ENCODE measurements at places on chromosomes 1 and 21.

- DNase-seq: peak; percentile 74
Measured at GRCh38 chr1:234602334-234603220, 7.4 kb downstream of the IRF2BP2 start.

GRCh38 chr1:107936498-107937481 lies 28.2 kb downstream of the VAV3 start:
- no peak for DNase-seq

DNA sequence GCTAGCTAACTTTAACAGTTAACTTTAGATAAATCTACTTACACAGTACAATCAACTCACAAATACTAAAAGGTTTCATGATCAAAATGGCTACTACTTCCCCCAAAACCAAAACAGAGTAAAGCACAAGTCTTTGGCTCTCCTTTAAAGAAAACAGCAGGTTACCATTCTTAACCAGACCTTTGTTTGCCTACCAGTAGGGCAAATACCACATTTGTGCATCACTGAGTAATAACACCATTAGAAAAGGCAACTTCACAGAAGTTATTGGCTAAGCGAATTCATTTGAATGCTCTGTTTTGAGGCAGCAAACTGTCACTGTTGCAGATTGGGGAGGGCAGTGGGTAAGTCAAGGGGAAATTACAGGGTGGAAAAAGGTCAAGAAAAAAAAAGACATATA lies 17.3 kb upstream of the SERPINC1 start:
- DNase-seq: no peak

GRCh38 chr21:29219165-29219770 lies 79.5 kb upstream of the BACH1 start:
- DNase-seq: no peak

GRCh38 chr1:20051218-20051829 lies 18.7 kb upstream of the PLA2G5 start:
- no peak for DNase-seq

- no peak for DNase-seq
Measured at GRCh38 chr1:59072583-59072947, 224.3 kb upstream of the FGGY start.

DNA sequence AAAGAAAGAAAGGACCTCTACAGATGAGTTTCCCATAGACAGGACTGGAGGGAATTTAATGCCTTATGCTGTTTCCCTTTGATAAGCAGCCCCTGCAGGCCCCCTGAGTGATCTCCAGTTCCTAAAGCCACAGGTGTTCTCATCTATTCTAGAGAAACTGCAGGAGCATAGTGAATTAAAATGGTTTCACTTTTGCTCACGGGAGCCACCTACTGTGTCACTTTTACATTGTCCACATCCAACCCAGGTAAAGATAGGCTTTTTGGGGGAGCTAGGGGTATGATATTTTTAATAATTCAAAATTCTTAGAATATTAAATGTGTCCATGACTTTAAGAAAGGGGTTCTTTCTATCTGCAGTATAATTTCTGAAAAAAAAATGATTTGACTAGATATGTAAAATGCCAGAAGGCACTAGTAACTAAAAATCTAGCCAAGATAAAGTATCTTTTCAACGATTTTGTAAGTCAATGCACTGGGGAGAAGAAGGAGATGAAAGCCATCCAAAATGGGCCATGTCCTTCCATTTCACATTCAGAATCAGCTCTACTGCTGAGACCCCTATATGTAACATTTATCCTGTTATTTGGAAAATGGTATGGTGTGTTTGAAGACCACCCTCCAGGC lies 267.3 kb upstream of the DUSP10 start:
- no peak for DNase-seq

DNA sequence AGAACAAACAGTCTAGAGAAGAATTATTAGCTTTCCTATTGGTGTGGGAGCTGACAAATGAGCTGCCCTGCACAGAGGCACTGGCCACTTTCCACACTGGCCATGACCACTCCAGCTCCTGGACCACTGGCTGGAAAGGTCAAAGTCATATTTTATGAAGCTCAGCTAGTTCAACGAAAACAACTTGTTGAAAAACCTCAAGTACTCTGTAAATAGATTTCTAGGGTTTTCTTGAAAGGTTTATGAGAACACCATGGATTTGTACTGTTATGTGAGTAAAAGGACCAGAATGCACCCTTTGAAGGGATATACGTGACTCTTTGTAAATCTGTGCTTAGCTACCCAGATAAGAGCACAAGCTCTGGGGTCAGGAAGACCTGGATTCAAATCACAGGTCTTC lies 54.5 kb upstream of the FGGY start:
- DNase-seq: no peak

GRCh38 chr1:232611834-232612233 lies 18.1 kb downstream of the SIPA1L2 start:
- no peak for DNase-seq

DNA sequence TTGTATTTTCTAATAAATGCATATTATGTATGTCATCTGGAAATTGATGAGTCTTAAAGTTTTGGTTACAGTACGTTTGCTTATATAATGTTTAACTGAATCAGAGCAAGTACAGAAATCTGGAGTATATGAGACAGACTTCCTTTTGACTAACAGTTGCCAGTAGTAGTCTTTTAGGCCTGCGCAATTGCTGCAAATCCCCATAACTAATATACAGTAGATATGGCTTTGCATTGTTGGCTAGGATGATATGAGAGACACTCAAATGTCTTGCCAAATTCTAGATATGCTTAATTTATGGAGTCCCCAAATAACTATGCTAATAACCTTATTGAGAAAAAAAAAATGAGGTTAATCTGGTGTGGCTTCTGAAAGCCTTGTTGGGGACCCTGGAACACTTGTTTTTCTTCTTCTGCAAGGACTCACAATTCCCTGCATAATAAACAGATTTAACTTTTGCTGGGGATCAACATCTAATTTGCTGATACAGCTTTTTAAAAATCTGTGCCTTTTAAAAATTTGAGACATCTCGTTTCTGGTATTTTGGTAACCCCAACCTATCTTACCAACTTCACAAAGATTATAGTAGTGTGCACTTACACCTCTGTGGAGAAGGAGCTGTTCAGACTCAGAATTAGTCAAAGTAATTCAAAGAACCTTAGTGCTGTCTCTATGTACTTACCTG lies 22.9 kb downstream of the EXO1 start:
- no peak for DNase-seq

DNA sequence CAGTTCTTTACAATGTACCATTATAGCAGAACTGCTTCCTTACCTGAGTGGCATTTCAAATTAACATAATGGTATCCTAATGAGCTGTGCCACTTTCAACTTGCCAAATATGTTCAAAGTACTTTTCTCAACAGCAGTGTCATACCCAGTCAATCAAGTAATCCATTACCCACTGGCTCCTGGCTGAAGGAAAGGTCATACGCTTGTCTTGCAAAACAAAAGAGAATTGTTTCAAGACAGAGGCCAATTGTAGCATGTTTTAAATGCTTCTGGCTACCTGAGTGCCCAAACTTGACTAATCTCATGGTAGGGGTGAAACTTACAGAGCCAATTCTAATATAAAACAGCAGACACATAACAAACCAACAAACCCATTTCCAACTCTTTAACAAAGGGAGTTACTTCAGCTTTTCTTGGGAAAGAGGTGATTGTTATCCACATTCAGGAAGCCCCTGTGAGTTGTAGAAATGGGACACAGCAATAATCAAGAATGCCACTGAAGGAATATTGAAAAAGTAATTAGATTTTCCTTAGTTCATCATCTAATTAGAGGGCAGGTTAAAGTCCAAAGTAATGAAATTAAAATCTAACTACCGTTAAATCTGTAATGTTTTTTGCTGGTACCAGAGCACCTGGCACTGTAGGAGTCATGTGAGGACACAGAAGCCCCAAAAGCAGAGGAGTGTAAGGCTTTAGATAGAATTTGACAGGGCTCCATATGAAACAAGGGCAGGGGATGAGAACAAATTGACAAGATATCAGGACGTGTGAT lies 241.9 kb downstream of the RWDD3 start:
- DNase-seq: no peak

DNA sequence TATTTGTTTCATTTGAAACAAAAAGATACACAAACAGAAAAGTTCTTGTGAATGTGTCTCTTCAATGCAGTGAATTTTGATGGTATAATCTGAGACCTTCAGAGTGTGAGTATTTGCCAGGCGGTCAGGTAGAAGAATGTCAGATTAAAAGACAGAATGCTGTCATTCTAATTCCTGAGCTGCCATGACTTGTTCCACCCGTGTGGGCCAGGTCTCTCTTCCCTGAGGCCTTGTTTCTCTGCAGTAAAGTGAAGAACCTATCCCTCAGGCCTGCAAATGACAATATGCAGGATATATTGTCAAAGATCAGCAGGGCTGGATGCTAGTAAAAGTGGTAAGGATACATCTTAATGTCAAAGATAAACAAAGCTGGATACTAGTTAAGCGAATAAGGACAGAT lies 111.4 kb downstream of the ZP4 start:
- DNase-seq: no peak

DNA sequence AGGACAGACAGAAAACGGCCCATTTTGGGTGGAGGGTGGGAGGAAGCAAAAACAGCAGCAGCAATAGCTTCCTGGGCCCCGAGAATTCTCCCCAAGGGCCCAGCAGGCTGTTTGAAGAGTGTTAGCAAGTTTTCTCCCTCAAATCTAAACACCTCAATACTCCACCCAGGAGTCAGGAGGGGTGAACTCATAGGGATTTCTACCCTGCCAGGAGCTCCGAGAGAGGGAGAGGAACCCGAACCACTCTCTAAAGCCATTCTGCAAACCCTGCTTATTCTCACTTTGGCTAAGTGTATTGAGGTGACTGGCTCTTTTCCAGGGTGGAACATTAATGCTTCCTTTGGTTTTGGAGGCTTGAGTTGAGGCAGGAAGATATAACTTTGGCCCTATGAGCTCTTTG lies 55.6 kb upstream of the PPM1J start:
- DNase-seq: no peak

- DNase-seq: no peak
Measured at GRCh38 chr1:209486861-209487593, 96.5 kb upstream of the CAMK1G start.

DNA sequence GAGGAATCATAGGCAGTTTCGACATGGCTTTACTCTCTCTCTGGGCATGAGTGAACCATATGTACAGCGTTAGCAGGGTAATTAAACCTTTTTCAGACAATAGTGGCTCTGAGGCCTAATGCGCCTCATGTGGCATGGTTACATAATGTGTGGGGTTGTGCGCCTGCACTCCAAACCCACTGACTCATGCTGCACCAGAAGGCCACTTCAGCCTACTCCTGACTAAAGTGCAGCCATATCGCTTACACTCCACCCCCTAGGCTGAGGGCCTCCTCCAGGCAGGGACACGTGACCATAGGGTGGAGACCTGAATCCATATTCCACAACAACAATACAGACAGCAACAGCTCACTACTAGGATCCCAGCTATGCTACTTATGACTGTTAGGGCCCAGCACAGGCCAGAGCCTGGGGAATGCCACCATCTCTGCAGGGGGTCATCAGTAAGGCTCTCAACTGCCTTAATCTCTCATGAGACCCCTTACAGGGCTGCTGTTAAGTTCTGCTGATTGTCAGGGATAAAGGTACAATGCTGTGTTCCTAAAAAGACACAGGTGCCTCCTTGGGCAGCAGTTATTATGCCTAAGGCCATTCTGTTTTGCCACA lies 13.4 kb upstream of the ODF2L start:
- peak; percentile 86 for DNase-seq

- no peak for DNase-seq
Measured at GRCh38 chr1:185636848-185637247, 97.3 kb upstream of the HMCN1 start.

- peak; percentile 5 for DNase-seq
Measured at GRCh38 chr1:226187019-226187322, 430 bp upstream of the ACBD3 start.

DNA sequence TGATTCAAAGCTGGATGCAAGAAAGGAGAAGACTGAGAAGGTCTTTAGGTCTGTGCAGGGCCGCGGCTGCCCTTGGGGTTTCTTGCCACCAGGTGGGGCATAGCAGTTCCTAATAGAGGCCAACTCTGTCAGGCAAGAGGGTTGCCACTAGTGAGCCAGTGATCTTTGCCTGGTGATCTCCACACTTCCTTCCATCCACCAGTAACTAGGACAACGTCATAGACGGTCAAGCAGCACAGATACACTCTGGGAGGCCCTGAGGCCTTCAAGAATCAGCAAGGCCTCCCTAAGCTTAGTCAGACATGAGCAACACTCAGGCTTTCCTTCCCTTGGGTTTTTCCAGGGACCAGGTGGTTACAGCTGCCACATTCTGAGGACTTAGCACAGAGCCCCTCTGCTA lies 32.9 kb upstream of the ATP2B4 start:
- DNase-seq: no peak

- DNase-seq: no peak
Measured at GRCh38 chr1:17193222-17194132, 11.5 kb upstream of the PADI1 start.

- DNase-seq: no peak
Measured at GRCh38 chr1:46675549-46676314, 4.1 kb downstream of the TEX38 start.

DNA sequence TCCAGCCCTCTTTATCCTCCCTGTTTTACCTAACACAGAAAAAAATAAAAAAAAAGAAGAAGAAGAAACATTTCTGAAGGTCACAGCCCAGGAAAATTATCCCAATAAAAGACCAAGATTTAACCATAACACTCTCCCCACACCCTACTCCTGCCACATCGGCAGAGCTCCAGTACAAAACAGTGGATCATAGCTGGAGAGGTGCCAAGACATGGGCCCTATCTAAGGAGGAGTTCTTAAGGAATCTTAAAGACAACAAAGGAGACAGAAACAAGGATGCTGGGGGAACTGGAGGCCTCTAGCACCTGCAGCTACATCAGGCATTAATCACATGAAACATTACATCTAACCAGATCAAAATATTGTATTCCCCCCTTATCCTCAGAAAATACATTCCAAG lies 432.8 kb downstream of the MATN1 start:
- DNase-seq: no peak

- no peak for DNase-seq
Measured at GRCh38 chr21:35350965-35351364, 301.9 kb upstream of the RUNX1 start.

- DNase-seq: no peak
Measured at GRCh38 chr1:222171005-222171404, 376.9 kb downstream of the HHIPL2 start.

- DNase-seq: peak; percentile 56
Measured at GRCh38 chr1:40710581-40711315, 19.2 kb downstream of the NFYC start.

DNA sequence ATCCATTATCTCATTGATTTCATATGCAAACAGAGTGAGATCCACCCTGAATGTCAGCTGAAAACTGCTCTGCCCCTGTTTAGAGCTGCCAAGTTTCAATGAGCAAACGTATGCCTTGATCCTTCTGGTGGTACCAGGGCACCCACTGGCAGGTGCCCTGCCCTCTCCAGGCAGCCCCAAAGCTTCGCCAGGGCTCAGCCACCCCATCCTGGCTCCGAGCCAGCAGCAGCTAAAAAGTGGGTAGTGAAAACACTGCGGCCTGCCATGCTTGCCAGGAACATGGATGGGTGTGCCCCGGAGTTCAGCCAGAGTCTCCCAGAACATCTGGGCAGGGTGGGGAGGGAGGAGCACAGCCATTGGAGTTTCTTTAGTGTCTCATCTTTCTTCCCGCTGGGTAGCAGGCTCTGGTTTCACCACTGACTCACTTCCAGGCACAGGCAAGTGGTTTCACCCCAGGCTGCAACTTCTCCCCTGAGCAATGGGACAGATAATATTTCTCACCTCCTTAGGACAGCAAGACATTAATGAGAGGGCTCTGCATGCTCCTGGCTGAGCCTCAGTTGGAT lies 8.1 kb upstream of the LMX1A start:
- no peak for DNase-seq
